ENCODE measurements at places on chromosomes 16 and 17.

DNA sequence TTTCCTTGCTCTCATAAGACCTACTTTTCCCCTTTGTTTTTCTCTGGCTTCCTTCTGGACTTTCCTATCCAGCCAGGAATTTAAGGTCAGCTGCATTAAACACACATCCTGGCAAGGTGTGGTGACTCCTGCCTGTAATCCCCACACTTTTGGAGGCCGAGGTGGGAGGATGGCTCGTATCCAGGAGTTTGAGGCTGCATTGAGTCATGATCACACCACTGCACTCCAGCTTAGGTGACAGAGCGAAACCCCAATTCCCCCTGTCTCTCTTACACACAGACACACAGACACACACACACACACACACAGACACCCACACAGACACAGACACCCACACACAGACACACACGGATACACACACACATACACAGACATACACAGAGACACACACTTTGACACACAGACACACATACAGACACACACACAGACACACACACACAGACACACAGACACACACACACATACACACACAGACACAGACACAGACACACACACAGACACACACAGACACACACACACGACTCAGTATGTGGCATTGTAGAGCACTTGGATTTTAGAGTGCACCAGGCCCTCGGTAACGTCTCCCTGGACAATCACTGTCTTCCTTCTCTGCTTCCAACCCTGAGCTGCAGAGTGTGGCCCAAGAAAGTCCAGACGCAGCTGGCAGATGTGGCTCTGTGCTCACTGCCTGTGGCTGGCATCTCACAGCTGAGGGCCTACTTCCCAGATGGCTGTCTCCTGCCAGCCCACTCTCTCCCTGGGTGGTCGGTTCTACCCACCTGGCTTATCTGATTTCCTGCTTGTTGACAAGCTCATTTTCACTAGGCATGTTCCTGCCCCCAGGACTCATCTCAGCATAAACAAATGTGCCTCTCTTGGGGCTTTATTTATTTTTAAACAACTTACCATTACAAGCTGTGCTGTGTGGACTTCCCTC lies 39.0 kb downstream of the NLRP1 start:
- DNase-seq = no peak

GRCh38 chr16:71966932-71967331 lies 33.3 kb downstream of the PKD1L3 start:
- DNase-seq = no peak

- no peak for DNase-seq
These were observed 1.9 kb downstream of the ZNF652 start for GRCh38 chr17:49359990-49360795.

DNA sequence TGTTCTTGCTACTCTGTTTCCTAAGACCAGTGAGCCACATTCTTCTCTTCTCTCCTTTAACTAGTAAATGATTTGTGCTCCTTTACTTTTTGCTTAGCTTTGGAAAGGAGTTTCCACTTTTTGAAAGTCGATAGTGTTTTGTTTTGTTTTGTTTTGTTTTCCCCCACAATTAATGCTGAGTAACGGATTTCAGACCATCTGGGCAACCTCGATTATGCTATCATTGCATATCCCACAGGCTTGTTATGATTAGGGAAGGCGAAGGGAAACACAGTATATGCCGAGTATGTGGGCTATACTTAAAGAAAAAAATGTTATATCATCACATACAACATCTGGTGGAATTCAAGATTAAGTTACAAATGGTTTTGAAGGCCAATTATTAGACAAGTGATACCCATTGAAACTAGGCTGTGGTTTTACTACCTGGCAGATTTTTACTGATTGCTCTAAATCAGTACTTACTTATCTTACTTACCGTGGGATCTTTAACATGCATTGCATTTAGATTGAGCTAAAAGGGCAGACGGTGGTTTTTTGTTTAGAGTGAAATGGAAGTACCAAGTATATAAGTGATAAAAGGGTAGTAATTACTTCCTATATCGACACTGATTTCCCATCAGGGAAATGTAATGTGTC lies 361.3 kb upstream of the SOX9 start:
- DNase-seq = no peak

- DNase-seq = no peak
These were observed 225.9 kb downstream of the SEC14L1 start for GRCh38 chr17:77366558-77367245.

DNA sequence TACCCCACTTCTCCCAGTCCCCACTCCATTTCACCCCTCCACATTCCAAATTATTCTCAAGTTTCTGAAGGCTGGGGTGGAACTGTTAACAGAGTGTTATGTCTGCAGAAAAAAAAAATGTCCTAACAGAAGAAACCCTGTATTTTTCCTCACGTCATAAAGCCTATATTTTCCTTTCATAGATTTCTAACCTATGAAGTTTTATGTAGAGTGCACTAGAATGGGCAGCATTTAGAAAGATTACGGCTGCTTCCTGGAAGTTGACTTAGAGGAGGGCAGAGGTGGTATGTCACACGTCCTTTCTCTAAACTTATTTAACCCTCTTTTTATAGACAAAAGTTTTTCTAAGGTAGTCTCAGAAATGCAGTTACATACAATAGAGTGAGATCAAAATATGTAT lies 139.8 kb upstream of the TOM1L1 start:
- no peak for DNase-seq

DNA sequence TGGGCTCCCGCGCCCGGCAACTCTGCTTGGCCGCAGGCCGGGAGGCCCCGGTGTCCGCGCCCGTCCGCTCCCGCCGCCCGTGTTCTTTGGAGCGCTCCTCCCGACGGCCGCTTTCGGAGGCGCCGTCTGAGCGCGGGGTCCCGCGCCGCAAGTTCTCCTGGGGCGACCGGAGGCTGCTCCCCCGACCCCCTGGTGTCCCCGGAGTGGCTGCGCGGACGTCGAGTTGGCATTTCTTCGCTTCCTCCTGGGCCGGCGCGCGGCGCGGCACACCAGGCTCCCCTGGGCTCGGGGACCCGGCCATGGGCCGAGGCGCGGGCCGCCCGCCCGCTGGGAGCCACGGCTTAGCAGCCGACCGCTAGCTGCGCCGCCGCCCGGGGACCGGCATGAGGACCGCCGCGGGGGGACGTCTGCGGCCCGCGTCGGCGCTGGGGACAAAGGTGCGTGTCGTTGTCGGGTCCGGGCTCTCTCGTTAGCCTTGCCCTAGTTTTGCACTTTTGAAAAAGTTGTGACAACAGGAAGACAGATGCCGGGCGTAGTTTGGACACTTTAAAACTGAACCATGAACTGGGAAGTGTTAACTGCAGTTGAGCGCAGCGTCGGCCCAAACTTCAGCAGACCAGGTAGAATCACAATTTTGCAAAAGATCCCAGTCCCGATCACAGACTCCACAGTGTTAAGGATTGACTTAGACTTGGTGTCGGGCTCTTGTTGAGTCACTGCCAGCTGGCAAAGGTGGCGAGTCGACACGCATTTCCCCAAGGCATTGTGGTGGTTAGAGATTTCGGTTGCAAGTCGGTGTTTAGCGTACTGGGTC lies 700 bp downstream of the UBN1 start:
- DNase-seq = peak; percentile 48

DNA sequence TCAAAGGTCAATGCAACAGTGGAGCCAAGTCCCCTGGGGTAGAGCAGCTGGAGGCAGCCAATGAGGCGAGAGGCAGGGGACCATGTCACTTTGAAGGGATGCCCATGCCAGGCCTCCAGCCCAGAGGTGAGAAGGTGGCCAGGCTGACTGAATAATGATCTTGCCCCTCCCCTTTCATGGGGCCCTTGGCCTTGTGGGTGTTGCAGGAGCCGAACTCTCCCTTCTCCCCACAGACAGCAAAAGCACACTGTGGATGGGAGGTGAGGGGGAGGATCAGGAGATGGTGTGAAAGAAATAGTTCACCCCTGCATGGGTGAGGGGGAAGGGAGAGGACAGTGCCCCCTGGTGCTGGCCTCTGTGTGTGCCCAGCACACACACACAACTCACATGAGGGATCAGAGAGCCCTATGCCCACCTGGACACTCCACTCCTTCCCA lies 15.8 kb upstream of the TBX21 start:
- DNase-seq = peak; percentile 56

- peak; percentile 88 for DNase-seq
These were observed at the start of gene WDR81 for GRCh38 chr17:1724351-1724868. TSS of gene WDR81 (plus strand) at chr17:1724704. CDS start at chr17:1724960, 256 bp downstream.

DNA sequence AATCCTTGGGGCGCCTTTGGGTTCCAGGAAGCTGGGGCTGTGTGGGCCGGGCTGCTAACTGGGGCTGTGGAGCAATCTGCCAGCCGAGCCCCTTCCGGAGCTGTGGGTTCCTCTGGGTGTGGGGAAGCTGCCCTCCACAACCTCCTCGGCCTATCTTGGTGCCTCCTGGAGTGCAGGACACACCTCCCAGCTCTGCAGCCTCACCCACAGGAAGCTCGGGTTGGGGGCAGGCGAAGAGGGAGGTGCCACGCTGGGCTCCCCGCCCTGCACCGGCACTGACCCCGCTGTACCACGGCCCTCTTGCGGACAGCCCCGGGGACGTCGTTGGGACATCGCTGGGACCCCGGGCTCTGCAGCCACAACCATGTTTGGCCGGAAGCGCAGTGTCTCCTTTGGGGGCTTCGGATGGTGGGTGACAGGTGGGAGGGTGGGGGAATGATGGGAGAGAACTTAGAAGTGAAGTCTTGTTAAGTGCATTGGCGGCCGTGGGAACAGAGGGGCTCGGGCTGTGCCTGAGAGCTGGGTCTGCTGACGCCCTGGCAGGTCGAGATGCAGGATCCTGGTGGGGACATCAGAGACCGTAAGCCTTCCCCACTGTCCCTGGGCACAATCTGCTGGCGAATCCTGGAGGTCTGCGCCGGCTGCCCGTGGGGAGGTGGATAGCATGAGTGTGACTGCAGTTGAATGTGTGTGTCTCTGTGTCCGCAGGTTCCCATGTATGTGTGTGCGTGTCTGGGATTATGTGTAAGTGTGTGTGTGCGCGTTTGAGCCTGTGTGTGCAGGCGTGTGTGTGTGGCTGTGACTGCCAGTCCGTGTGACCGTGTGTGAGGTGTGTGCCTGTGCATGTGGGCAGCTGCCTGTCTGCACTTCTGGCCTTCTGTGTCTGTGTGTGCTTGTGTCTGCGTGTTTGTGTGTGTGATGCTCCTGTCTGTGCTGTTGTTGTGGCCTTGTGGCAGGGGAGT lies at the start of gene RAP1GAP2:
TSS of gene RAP1GAP2 (plus strand) at position 275 of the 962 bp plus-strand sequence. CDS start at position 365, 90 bp downstream.
- DNase-seq = peak; percentile 68

GRCh38 chr16:9159839-9160550 lies 68.6 kb downstream of the HAPSTR1 start:
- DNase-seq = peak; percentile 11

DNA sequence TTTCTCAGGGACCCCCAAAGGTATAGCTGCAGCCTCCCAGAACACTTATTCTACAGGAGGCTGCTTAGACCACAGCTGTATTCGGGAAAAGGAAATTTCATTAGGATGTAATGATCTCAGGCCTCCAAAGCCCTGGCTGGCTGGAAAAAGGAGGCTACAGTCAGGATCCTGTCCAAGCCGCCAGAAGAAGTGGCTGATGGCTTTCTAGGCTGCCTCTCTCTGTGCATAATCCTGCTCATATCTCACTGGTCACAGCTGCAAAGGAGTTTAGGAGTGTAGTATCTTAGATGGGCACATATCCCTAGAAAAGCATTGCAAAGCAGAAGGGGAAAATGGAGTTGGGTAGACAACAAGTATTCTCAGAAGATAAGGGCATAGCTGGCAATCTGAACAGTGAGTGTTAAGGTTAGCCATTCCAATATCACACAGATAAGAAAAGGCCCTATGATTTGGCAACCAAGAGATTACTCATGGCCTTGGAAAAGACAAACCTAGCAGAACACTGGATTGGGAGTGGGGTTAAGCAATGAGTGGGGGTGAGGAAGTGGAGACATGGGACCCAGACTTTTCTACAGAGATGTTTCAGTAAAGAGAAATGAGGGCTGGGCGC lies 26.0 kb upstream of the PRKCA start:
- no peak for DNase-seq

DNA sequence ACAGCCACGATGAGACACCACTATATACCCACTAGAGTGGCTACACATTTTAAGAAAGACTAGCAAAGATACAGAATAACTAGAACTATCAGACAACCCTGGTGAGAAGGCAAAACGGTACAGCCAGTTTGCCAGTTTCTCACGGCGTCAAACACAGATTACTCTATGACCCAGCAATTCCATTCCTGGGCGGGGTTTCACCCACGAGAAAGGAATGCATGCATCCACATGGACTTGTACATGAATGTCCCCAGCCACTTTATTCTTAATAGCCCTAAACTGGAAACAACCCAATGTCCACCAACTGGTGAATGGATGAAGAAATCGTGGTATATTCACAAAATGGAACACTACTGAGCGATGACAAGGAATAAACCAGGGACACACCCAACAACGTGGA lies 74.5 kb downstream of the MYH10 start:
- no peak for DNase-seq

DNA sequence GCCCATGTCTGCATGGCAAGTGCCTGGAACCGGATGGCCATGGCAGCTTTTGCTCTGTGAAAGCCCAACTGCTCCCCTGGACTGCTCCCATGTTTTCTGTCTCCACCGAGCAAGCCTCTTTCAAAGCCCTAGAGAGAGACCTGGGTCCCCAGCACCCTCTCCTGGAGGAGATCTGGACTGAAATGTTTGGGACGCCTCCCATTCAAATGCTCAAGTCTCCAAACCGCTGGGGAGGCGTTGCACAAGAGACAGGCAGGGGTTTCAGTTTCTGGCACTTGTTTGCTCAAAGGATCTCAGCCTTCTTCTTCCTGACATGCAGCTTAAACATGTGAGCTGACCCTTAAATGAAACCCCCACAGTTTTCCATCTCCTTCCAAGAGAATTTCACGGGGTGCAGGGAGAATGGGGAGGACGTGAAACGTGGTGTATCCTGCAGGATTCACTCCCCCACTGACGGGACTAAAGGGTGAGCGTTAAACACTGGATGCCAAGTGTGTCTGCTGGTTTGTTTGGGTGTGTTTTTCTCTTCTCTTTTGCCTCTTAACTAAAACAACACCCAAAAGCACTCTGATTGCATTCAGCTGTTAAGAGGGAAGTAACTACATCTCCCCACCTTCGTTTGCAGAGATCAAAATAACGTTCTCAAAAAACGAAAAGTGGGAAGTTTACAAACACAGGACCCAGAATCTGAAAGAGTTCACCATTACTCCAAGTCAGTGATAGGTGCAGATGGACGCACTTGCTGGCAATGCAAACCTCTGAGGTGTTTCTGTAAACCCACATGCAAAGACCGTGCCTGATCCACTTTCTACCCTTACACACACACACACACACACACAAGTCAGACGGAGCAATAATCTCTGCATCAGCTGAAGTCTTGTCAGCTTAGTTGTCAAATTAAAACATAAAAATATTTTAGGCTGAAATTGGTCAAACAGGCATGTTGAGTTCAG lies 256.9 kb downstream of the C16orf95 start:
- no peak for DNase-seq
